ENCODE measurements at places on chromosomes 1 and 21. TPM values are rescaled to one million over a fixed set of nuclear protein-coding genes. Genes with fewer than 3 reads are reported as not detected.

DNA sequence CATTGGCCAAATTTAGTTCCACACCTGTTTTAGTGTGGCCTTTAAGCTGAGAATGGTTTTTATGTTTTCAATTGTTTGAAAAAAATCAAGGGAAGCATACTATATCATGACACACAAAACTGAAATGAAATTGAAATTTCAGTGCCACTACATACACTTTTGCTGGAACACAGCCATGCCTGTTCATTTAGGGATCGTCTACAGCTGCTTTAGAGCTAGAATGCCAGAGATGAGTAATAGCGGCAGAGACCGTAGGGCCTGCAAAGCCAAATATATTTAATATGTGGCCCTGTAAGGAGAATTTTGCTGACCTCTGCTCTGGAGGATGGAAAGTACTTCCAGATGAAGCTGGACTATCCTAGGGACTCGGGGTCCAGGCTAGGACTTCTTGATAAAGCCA is 62.5 kb upstream of the LYST start:
- DNase-seq = peak; percentile 52

GRCh38 chr1:167890400-167890799 is 23.5 kb downstream of the ADCY10 start:
- DNase-seq = no peak

DNA sequence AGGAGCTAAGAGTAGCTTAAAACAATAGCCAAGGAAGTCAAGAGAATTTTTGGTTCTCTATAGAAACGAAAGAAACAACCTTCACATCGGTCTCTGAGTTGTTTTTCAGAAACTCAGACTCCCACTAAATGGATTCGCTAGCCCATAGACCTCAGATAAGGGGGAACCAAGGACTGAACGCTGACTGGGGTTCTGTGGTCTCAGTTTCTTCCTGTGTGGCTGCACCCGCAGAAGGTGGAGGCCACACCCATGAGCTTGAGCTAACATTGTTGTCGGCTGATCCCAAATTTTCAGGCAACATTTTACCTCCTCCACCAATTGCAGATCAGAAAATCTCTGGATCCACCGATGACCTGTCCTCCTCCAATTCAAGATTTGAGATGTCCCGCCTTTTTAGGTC is 456.1 kb downstream of the AJAP1 start:
- DNase-seq = no peak

DNA sequence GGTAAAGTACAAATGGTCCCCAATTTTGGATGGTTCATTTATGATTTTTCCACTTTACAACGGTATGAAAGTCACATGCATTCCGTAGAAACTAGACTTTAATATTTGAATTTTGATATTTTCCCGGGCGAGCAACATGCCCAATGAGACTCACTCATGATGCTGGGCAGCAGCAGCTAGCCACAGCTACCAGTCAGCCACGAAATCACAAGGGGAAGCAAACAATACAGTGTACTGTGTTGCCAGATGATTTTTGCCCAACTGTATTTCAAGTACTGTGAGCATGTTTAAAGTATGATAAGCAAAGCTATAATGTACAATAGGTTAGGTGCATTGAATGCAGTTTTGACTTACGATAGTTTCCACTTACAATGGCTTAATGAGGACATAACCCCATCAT is 266.8 kb downstream of the VAV3 start:
- no peak for DNase-seq

DNA sequence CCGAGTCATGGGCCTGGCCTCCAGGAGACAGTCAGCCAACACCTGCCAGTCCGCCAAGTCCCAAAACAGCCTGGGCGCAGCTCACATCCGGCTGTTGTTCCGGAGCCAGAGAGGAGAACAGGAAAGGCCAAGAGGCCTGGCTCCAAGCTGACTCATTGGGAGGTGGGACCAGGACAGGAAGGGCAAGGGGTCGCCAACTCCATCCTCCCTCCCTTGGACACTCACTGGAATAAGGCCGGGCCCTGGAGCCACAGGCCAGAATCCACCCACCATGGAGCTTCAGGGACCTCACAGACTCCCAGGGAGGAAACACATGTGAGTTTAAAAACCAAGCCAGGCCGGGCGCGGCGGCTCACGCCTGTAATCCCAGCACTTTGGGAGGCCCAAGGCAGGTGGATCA is 25.1 kb upstream of the CLIC4 start:
- peak; percentile 99 for DNase-seq

DNA sequence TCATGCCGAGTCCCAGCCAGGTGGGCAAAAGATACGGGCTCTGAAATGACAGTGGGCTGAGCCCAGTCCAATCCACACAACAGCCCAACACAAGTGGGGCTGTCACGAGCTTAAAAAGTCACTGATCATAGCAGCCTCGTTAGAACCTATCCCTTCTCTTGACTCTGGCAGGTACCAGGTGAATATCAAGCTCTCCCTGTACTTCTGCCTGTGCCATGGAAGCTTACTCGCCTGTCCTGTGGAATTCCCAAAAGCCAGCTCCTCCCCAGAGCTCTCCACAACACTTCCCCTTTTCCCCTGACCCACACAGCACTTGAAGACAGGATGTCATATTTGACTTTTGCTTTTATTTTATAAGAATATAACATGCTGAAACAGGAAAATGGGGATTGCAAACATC is 5.9 kb downstream of the RGS16 start:
- DNase-seq = no peak

DNA sequence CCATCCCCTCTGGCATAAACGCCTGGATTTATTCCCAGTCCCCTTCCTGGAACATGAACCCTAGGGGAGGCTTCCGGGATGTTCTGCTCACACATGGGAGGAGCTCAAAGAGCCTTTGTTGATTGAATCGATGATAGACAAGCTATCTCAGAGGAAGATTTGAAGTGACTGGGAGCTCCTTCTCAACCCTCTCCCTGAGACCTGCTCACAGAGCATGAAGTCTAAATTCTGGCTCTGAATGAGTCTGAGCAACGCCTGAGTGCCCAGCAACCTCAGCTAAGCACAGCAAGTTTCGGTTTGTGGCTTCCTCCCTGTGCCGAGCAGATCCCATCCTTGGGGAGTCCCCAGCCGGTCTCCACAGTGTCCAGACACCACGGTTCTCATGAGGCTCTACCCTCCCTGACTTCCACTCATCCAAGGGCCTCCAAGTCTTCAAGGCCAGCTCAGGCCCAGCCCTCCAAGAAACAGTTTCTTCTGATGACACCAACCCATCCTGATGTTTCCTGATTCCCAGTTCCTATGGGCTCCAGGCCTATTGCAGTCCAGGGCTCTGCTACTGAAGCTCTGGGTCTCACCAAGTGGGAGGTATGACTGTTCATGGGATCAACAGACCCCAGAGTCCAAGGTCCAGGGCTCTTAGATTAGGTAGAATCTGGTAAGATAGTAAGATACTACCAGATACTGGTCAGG is 190.8 kb downstream of the DYRK1A start:
- no peak for DNase-seq

- no peak for DNase-seq
These were observed 45.2 kb downstream of the CLIC4 start for GRCh38 chr1:24790490-24790889.

DNA sequence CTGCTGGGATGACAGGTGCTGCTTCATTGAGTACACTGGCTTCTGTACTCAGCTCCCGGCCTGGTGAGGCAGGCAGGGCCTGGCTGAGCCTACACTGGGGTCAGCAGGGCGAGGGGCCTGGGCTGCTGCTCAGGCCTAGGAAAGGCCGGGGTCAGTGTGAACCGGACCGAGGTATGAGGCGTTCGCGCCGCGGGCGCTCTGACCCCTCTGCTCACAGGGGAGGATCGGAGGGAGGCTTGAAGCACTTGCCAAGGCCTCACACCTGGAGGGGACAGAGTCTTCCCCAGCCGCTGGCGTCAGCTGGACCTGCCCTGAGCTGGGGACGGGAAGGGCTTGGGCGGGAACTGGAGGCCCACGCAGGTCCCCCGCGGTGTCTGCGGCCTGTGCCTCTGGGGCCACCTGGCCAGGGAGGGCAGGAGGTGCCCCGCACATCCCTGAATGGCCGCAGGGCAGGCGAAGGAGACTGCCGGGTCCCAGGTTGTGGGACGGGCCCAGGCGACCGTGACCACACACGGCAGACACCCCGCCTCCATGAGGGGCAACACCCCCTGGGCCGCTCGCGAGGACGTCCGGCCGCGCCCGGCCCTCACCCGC is 466 bp downstream of the PEX10 start:
- DNase-seq = peak; percentile 27

- DNase-seq = no peak
These were observed 59.2 kb downstream of the TLR5 start for GRCh38 chr1:223083831-223084230.

Gene TNFSF4
- total RNA-seq = not detected

Gene TRIM46
- not detected for total RNA-seq

Gene NUDT4B
- 60.8 TPM for total RNA-seq

Gene DNALI1
- total RNA-seq = not detected

Gene FUBP1
- 225 TPM for total RNA-seq

Gene MYBPHL
- total RNA-seq = not detected

Gene PRDM16
- not detected for total RNA-seq

Gene FAM43B
- total RNA-seq = not detected

Gene SMIM11
- 12.3 TPM for total RNA-seq

Gene NEGR1
- 0.62 TPM for total RNA-seq
